Stimulated activated CD8-positive, alpha-beta memory T cell treated with anti-CD3 and anti-CD28 coated beads, Interleukin-12 subunit alpha, Interleukin-12 subunit beta, amount 100 ng/mL, for 1 hour (primary cell): ENCODE measurements at places on chromosomes 2 and 18.

DNA sequence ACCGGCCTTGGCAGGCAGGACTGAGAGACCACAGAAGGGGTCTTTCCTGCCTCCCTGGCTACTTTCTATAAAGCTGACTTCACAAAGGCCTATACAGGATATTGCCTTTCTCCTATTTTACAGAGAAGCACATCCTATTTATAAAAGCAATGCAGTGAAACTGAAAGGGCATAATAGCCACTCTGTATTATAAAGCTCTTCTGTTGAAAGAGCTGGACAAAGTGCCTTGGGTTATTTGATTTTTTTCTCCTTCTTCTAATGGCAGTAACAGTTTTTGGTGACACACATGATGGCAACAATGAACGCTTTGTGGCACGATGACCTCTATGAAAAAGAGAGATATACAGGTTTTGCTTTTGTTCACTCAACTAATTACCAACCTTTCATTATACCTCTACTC lies 281.1 kb downstream of the ZNF516 start:
- no peak for DNase-seq

DNA sequence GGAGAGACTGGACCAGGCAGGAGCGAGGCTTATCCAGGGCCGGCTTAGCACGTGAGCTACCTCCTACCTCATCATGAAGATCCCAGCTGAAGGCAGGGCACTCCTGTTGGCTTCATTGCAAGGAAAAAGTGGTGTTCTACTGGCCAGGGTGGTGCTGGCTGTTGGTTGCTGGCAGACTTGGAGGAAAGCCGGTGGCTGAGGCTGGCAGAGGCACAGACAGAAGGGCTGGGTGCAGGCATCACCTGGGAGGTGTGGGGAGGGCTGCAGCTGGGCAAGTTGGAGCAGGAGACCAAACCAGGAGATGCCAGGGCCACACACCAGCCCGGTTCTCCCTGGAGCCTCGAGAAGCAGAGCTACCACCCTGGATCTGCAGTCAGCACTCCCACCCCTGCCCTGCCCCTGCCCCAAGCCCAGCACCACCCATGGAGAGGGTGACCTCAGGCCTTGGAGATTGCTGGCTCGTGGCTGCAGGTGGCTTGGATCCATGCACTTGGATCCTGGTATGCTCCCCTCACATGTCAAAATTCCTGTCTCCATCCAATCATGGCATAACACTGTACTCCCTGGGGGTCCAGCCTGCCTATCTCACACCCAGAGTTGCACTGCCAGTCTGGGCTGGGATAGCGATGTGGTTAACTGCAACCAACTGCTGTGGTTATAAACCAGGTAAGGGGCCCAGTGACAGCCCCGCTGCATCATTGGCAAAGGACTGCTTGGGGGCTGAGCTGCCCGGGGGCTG lies 49.7 kb downstream of the GLI2 start:
- no peak for DNase-seq

- DNase-seq = no peak
Measured at GRCh38 chr2:232816657-232817056, 40.3 kb upstream of the KCNJ13 start.

DNA sequence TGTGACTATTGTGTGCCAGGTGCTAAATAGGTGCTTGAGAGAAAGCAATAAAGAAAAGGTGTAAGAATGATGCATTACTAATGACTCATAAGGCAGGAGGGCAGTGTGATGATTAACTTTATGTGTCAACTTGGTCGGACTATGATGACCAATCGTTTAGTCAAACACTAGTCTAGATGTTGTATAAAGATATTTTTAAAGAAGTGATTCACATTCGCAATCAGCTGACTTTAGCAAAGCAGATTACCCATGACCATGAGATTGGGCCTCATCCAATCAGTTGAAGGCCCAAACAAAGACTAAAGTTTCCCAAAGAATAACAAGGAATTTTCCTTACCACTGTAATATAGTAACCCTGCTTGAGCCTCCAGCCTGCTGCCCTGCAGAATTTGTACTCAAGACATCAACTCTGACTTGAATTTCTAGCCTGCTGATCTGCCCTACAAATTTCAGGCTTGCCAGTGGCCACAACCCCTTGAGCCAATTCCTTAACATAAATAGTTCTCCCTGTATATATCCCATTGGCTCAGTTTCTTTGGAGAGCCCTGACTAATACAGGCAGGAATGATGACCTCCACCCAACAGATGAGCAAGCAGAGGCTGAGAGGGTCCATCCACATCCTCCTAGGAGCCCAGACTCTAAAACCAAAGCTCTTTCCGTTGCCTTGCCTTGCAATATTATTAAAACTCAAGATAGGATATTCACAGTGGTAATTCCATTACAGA lies 132.6 kb downstream of the ACTR3 start:
- no peak for DNase-seq

- no peak for DNase-seq
Measured at GRCh38 chr2:171482877-171483276, 39.4 kb upstream of the CYBRD1 start.

GRCh38 chr2:134558208-134558830 lies 160.5 kb downstream of the TMEM163 start:
- DNase-seq = no peak

DNA sequence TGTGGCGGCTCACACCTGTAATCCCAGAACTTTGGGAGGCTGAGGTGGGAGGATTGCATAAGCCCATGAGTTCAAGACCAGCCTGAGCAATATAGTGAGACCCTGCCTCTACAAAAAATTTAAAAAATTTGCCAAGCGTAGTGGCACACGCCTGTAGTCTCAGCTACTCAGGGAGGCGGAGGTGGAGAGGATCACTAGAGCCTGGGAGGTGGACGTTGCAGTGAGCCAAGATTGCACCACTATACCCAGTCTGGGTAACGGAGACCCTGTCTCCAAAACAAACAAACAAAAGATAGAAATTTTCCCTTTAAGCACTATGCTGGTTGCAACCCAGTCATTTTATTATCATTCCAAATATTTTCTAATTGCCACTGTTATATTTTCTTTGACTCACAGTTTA lies 32.3 kb downstream of the NPHP1 start:
- no peak for DNase-seq

GRCh38 chr2:134712299-134712698 lies 6.5 kb downstream of the TMEM163 start:
- DNase-seq = no peak

DNA sequence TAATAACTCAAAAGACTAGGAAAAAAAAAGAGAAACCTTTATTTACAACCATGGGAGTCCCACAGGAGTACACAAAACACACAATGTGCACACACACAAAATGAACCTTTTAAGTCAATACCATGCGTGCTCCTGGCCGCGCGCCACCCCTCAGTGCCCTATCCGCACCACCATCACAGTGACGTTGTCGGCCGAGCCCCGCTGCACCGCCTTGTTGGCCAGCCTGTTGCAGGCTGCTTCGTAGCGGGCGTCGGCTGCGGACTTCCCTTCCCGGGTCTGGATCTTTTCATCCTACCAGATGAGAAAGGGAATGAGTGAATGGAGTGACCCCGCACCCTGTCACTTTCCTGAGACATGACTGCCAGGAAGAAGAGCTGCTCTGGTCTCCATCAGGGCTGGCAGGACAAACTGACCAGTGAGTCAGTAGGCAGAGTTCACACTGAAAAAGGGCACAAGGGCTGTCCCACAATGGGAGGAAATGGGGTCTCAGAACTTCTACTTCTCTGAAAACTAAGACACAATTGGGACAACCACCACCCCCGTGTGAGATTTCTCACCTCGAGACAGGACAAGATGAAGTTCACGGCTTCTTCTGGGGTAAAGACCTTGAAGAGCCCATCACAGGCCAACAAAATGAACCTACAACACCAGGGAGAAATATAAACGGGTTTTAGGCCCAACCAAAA lies 11.8 kb downstream of the ERFE start:
- DNase-seq = no peak

DNA sequence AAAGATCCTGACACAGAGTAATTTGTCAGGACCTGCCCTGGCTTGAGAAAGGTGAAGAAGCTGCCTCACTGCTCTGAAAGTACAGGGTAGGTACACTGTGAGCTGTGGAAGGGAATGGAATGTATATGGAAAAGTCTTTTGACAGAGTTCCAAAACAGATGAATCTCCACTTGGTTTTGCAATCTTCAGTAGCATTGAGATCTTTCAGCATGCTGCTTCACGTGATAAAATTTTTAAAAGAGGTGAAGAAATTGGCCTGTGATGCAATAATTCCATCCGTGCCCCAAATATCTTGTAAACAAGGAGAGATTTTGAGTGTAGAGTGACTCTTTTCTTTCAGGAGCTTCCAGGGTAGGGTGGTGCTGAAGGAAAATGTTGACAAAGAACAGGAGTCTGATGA lies 123.1 kb downstream of the OSR1 start:
- no peak for DNase-seq

- DNase-seq = no peak
Measured at GRCh38 chr18:31792580-31792911, 31.9 kb upstream of the SLC25A52 start.

DNA sequence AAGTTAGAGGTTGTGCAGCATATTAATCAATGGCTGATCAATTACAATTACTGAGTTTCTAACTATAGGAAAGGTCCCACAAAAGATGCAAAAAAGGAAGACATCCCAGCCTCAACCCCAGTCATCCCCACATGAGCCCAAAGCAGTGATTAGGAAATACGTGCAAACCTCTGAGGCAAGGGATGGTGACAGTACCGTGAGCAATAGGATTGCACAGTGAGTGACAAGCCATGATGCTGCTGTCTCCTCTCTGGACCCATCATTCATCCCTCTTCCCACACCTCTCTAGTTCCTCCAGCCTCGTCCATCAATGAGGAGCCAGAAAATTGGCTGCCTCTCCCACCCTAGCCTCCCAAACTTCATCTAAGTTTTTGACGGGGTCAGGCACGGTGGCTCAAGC lies 4.0 kb upstream of the SLC11A1 start:
- DNase-seq = no peak

DNA sequence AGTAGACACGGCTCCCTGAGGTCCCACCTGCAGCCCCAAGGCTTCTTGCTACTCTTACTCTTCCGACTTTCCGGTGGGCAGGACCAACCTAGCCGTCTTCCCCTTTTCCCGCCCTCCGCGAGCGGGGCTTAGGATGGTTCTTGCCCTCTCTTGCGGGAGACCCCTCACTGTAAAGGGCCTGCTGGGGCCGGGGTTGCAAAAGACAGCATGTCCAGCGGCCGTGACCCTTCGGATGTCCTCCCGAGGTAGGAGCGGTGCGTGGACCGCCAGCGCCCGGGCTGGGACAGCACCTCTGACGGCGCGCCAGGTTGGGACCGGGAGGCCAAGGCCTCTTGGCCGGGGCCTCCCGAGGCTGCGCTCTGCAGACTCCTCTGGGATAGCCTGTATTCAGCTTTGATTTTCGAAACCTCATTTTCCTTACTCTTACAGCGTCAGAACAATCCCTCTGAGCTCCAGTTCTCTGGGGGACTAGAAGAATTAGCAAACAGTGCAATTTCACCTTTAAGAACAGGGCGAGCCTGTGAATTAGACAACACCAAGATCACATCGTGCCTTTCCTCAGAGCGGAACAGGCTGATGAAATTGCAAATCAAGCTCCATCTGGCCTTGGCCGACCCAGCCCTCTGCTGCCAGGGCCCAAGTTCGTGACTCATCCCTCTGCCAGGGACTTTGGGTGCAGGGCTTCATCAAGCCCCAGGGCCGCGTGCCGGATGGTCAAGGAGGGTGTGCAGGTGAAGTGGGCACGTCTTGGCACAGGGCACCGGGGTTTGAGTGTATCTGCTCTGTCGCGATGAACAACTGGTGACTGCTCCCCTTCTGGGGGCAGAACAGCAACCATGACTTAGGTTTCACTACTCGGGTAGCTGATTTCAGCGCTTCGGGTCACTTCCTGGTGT lies 777 bp downstream of the MOCOS start:
- no peak for DNase-seq

DNA sequence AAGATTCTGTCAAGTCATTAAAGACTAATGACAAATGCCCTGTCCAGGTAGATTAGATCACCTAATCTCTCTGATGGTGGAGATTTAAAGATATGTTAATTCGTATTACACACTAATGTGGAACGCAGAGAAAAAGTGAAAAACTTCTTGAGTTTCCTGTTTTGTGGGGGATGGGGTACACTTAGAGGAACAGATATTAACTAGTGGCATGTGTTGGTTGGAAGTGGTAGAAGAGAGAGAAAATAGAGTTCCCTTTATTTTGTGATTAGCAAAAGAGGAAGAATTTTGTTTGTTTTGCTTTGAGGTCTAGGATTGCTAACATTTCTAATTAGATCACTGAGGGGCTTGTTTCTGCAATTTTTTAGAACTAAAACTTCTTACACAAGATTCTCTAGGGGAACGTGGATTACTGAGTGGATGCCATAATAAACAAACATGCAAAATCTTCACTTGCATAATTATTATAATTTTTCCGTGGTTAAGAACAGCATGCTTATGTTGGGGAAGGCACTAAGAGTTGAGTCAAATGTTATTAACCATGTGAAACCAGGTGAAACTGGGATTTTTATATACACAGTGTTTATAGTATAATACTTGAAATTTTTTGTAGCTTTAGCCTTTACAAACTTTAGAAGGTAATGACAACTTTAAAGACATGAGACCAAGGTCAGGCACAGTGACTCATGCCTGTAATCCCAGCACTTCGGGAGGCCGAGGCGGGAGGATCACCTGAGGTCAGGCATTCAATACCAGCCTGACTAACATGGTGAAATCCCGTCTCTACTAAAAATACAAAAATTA lies 97.4 kb upstream of the STK17B start:
- DNase-seq = no peak

GRCh38 chr2:45253151-45253550 lies 243.9 kb upstream of the SIX2 start:
- no peak for DNase-seq

GRCh38 chr2:95316466-95317122 lies 19.4 kb downstream of the KCNIP3 start:
- no peak for DNase-seq

DNA sequence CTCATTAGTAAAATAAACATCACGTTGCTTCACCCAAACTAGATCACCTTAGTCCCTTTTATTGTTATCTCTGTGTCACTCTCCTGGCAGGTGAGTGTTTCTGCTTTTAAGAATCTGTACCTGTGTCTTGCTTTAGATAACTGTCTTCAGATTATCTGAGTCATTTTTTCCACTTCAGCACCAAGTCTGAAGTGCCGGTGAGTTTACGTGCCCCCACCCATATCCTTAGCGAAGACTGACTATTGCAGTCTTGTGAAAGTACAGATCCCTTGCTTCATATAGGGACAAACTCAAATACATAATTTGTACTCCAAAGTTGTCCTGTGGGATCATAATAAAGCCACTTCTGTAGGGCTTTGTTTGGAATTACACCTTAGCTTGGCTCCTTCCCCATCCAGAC lies 41.1 kb downstream of the SCN2A start:
- DNase-seq = no peak

DNA sequence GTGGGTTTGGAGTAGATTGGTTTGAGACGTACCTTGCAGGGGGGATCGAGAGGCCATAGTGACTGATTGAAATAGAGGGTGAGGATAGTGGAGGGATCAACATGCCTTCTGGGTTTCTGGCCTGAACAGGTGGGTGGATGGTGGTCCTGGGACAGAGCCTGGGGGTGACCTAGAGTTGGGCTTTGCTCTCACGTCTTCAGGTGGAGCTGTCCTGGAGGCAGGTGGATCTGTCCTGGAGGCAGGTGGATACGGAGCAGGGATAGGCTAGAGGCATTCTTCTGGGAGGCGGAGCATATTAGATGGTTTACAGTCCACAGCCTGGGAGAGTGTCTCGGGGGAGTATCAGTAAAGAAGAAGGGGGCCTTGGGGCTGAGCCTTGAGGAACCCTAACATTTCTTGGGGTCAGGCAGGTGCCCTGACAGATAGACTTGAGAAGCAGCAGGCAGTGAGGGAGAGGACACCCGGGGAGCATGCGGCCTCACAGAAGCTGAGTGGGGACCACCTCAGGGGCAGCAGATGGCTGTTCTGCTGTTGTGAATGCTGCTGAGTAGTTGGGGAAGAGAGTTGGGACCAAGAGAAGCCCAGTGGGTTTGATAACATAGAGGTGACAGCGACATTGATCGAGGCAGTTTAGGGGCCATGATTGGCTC lies 1.6 kb downstream of the CAPN10 start:
- DNase-seq = no peak
